ENCODE measurements at places on chromosomes 11 and 22. TPM values are rescaled to one million over a fixed set of nuclear protein-coding genes. Genes with fewer than 3 reads are reported as not detected.

- no peak for DNase-seq
Observed at GRCh38 chr11:31397239-31397834, 27.7 kb downstream of the DNAJC24 start.

DNA sequence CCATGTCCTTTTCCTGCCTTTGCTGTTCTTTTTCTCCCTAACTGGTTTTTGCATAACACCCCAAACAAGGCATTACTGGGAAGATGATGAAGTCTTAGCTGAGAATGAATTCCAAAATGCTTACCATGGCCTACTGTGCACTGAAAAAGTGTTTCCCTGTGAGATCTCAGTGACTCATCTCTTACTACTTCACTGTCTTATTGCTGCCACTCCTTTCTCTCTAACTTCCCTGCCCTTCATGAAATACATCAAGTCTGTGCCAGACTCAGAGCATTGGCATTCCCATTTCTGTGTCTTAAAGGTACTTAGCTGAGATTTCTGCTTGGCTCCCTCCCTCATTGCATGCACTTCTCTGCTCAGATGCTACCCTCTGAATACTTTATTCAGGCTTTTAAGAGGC lies 49.1 kb upstream of the MUC15 start:
- peak; percentile 84 for DNase-seq

DNA sequence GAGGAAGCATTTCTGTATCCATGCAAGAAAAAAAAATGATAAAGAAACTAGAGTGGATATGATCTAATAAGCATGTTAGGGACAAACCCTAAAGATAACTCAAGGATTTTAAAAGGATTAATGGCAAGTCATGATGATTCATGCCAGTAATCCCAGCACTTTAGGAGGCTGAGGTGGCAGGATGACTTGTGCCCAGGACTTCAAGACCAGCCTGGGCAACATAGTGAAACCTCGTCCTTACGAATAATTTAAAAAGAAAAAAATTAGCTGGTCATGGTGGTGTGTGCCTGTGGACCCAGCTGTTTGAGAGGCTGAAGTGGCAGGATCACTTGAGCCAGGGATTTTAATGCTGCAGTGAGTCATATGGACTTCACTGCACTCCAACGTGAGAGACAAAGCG lies 145.5 kb upstream of the BLID start:
- DNase-seq, result no peak

Gene MPZL2
- total RNA-seq, result 0.95 TPM

Gene RBMXL2
- not detected for total RNA-seq

DNA sequence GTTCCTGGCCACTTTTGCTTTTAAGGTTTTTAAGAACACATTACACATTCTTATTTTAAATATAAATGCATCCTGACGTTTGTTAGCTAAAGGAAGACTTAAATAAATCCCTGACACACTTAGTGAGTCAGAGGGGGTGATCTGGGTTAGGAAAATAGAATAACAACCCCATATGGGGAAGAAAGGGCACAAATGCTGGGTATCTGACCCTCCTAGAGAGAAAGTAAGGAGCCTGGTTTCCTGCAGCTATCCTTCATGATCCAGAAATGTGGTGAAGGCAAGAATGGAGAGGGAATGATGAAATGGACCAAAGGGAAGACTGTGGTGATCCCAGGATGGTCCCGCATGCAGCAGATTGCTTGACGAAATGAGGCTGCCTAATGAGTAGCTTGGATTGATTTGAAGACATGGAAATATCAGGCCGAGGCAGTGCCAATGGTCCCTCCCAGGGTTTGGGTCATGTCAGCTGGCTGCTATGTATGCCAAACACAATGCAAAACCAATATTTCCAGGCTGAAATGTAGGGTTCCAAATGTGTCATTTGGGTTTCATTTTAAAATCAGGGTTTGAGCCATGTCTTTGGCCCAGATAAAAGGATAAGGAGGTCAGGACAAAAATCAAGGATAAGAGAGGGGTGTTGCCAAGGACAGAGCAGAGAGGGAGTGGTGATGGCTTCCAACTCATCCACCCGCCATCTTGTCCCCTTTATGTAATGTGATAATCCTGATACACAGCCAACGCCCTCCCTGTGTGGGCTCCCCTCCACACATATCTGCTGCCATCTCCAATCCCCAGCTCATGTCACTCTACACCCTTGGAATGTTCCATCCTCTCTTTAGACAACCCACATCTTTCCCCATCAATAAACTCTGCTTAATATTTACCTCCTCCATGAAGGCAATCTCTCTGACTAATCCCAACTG lies 135.1 kb upstream of the PITPNB start:
- no peak for DNase-seq

DNA sequence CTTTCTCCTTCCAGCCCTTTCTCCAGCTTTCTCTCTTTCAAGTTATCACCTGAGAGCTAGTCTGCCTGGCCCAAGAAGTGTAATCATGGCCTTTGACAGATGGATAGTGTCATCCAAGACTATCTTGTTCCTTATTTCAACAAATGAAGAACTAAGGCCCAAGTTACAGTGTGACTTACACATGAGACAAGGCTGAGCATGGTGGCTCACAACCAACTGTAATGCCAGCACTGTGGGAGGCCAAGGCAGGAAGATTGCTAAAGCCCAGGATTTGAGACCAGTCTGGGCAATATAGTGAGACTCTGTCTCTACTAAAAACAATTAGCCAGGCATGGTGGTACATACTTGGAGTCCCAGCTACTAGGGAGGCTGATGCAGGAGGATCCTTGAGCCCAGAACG lies 3.7 kb upstream of the RANGAP1 start:
- no peak for DNase-seq

DNA sequence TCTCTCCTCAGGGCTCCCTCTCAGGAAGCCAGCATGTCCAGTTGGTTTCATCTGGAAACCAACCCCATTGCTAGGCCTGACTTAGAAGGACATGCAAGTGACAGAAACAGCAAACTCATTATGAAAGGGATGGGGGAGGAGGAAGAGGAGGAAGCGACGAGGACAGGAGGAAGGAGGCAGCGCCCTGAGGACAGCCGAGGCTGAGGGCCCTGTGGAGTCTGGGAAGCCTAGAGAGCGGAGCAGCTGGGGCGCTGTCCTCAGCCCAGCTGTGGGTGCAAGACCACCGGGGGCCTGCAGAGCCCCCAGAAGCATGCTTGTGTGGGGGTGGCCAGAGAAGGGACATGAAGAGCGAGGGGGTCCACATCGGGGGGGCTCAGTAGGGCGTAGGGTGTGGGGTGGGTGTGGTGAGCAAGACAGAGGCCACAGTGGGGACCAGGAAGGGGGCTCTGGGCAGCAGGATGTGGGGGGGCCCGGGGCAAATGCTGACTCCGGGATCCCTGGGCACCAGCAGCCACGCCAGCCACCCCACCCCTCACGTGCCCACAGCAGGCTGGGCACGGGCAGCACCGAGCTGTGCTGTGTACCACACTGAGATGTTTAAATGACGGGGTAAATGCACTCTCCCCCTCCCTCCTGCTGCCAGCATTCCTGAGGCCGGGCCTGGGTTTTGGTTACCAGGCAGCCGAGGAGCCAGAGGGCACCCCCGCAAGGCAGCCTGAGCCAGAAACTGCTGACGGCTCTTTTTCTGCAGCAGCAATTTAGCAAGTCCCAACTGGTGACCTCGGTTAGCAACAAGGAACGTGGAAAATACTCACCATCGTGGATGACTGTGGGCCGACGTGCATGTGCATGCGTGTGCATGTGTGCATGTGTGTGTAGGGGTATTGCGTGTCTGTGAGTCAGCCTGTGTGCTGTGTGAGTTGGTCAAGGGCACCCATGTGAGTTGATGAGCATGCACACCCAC lies 82.7 kb upstream of the LINC01488 start:
- DNase-seq, result peak; percentile 57

- peak; percentile 92 for DNase-seq
Observed at GRCh38 chr11:125517116-125517770, 21.2 kb upstream of the FEZ1 start.

DNA sequence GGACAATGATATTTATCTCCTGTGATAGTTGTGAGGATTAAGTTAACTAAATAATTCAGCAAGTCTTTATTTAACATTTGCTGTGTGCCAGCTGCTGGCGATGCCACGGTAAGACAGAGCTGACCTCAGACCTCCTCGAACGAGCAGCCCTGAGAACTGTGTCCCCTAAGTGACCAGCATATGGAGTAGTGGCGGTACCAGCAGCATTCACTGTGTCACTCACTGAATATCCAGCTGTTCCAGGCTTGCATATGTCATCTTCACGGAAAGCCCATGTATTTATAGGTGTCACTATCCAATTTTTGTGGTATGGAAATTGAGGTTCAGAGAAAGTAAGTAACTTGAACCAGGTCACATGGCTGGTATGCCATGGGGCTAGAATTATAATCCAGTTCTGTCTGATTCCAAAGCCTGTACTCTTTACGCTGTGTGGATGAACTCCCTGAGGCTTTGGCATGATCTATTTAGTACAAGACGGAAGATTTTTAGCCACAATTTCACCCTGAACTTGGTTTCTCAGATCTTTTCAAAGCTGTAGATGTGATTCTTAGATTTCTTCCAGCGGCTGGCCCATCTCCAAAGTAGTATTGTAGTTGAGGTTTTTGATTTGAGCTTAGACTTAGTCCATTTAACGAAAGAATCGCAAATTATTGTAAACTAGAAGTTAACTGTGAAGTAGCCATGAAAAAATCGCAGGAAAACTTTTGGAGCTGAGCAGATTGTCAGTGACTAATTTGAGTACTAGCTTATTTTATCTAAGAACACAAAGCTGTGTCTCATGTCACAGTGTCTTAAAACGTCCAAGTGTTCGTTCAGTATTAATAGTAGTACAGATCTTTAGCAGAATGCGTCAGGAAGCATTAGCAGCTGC lies 49.4 kb upstream of the MYO18B start:
- DNase-seq, result no peak

Gene TSSK2
- not detected for total RNA-seq

DNA sequence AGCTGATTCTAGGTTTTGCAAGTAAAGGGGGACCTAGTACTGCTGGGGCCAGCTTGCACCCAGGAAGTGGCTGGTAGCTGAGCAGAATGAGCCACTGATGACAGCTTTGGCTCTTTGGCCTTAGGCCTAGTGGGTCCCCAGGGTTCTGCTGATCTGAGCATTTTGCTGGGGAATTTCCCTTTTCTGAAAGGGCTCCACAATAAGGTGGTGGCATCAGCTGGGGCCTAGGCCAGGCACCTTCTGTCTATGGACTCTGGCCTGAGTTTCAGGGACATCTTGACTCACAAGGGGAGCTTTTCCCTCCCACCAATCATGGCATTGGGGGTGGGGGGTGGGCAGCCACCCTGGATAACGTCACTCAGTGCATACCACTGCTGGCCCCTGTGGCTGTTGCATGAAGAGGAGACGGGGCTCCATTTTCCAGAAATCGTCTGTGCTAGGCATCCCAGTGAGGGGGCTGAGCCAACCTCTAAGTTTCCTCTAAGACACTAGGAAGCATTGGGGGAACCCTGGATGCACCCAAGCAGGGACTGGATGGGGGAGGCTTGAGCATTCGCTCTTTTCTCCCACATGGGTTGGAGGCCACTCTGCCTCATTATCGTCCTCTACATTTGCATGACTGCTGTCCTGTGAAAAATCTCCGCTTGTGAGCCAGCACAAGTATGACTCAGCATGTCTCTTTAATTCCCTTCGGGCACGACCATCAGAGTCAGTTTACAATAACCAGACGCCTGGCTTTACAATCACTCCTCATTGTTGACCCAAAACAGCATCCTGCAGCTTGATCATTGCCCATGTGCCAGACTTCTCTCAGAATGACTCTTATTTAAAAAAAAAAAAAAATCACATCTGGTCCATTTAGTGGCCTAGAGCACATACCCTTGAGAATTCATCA lies 145.0 kb upstream of the THY1 start:
- peak; percentile 76 for DNase-seq

GRCh38 chr11:64415996-64416728 lies 57.2 kb downstream of the RPS6KA4 start:
- DNase-seq, result no peak

DNA sequence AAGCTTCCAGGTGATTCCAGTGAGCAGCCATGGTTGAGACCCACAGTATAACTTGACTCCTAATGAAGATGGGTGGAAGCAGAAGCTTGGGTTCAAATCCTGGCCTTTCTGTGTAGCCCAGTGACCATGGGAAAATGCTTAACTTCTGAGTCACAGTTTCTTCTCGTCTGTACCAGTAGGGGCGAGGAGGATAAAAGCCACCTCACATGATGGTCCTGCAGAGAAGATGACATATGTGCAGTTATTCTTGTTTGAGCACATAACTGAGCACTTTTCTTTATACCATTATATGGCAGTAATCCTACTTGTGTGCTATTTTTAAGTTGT lies 4.9 kb downstream of the TMEM109 start:
- peak; percentile 27 for DNase-seq

- DNase-seq, result no peak
Observed at GRCh38 chr22:45895436-45896152, 81.4 kb downstream of the WNT7B start.

GRCh38 chr22:47354668-47355387 lies 592.4 kb downstream of the TBC1D22A start:
- DNase-seq, result no peak

DNA sequence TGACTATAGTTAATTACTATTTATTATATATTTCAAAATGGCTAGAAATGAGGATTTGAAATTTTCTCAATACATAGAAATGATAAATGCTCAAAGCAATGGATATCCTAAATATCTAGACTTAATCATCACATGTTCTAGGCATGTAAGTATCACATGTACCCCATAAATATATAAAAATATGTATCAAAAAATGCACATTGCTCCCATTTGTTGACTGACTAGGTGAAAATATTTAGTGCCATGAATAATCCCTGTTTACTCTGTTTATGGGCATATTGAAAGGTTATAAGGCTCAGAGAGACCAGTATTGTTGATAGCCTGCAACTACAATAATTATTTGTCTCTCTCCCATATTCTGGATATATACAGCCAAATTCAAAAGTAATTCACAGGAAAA lies 3.1 kb downstream of the HBE1 start:
- DNase-seq, result no peak

- DNase-seq, result no peak
Observed at GRCh38 chr11:45079075-45079444, 67.4 kb upstream of the PRDM11 start.

Gene MMP13
- total RNA-seq, result 3.9 TPM

Gene KCNQ1OT1
- total RNA-seq, result 2.5 TPM

GRCh38 chr11:92890846-92891245 lies 78.6 kb upstream of the MTNR1B start:
- no peak for DNase-seq

GRCh38 chr11:70268526-70268925 lies 2.0 kb upstream of the PPFIA1 start:
- DNase-seq, result no peak

GRCh38 chr11:93198215-93198845 lies 539 bp upstream of the SLC36A4 start:
- peak; percentile 20 for DNase-seq

Gene ACTN3
- total RNA-seq, result not detected

GRCh38 chr11:128194216-128194615 lies 393.1 kb downstream of the ETS1 start:
- no peak for DNase-seq

- DNase-seq, result no peak
Observed at GRCh38 chr11:129418039-129418438, 42.4 kb downstream of the BARX2 start.

Gene TNNI2
- total RNA-seq, result not detected

GRCh38 chr22:36350751-36351594 lies 36.8 kb downstream of the MYH9 start:
- peak; percentile 80 for DNase-seq

DNA sequence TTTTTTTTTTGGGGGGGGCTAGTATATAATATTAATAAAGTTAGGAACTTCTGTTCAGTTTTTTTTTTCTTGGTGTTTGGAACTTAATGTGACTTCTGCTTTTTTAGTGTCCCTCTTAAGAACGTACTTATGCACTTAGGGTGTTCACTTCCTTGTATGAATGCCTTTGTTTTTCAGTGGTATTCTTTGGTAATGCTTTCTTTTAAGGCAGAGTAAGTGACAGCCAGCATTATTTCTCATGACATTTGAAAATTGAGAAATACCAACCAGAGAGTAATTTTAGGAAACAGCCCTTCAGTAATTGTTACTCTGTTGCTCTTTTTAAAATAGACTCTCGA lies 2.4 kb downstream of the GRK3 start:
- no peak for DNase-seq

Gene CEP126
- total RNA-seq, result 2.1 TPM

All from astrocyte (in vitro differentiated cells and primary cell).